ENCODE measurements at places on chromosomes 6 and 20.

DNA sequence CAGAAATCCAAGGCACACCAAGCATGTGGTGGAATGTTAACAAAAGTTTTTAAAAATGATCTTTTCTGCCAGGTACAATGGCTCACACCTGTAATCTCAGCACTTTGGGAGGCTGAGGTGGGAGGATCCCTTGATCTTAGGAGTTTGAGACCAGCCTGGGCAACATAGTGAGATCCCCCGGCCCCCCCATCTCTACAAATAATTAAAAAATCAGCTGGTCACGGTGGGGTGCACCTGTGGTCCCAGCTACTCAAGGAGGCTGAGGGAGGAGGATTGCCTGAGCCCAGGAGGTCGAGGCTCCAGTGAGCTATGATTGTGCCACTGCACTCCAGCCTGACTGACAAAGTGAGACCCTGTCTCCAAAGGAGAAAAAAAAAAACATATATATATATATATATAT is 8.0 kb downstream of the RIPK1 start:
- no peak for DNase-seq

GRCh38 chr6:37615564-37616340 is 81.9 kb downstream of the MDGA1 start:
- DNase-seq: no peak

DNA sequence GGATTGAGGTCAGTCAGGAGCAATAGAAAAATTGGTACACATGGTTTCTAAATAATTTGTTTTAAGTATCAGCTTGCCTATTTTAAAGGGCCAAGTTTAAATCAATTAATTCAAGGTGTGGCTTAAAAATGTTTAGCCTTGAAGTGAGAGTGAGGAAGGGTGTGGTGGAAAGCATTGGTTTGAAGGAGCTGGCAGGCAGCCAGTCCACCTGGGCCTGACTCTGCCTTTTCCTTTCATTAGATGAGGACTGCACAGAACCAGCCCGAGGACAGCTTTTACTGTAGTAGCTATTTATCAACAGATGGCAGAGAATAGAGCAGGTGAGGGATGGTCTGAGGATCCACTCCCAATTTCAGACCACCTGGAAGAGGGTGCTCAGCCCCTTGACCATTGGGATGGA is 42.4 kb downstream of the DHX35 start:
- DNase-seq: no peak

- DNase-seq: no peak
Observed at GRCh38 chr20:54267483-54268003, 59.7 kb downstream of the PFDN4 start.

- no peak for DNase-seq
Observed at GRCh38 chr20:3171391-3172125, 1.8 kb downstream of the LZTS3 start.

- DNase-seq: no peak
Observed at GRCh38 chr6:159233365-159234101, 64.3 kb downstream of the FNDC1 start.

GRCh38 chr6:159996087-159996622 is 27.3 kb downstream of the IGF2R start:
- DNase-seq: no peak

GRCh38 chr20:64143018-64143801 is 21.0 kb upstream of the MYT1 start:
- no peak for DNase-seq

- no peak for DNase-seq
Observed at GRCh38 chr6:47524136-47524845, 46.7 kb downstream of the CD2AP start.

- no peak for DNase-seq
Observed at GRCh38 chr6:40185486-40185885, 251.2 kb upstream of the MOCS1 start.

DNA sequence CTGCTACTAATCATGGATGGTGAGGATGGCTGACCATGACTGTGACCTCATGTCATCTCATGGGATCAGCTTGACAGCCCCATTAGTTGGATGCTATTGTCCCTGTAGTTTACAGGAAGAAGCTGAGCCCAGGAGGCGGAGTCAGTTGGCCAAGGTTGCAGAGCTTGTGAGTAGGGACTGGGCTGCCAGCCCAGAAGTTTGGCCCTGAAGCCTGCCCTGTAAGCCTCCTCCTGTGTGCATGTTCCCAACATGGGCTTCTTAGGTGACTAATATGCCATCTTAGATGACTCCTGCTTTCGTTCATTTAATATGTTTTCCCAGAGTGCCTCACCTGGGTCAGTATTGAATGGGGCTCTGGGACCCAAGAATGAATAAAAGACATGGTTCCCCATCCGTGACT is 6.9 kb downstream of the EDN3 start:
- DNase-seq: no peak

DNA sequence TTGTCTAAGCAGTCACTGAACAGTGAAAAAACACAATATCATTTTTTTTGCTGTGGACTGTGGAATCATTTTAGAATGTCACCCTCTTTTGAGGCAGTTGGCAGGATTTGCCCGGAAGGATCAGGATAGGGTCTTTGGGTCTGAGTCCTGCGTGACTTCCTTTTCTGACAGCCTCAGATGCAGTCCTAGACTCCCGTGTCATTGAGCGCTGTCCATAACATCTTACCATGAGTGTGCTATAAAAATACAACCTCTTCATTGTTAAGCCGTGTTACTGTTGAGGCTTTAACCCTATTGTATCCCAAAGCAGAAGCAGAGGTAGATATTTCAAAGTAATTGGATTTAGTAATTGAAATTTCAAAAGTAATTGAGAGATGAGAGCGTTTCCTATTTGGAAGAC is 30.6 kb downstream of the ARID1B start:
- DNase-seq: no peak

GRCh38 chr6:169172456-169172855 is 81.2 kb downstream of the THBS2 start:
- no peak for DNase-seq

DNA sequence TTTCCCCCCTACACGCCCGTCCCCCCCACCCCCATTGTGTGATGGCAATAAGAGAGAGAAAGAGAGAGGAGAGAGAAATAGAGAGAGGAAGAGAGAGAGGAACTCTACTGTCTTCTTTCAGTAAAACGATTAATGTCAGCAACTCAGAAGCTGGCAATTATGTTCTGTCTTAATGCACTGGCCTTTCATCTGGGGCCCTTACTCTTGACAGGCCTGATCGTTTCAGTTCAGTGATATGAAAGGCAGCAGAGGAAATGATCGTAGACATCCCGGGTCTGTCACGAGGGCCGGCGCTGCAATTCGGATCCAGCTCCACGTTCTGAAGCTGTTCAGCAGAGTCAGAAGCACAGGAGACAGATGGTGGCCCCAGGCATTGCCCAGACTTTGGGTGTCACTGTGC is 308.9 kb downstream of the ZNF217 start:
- no peak for DNase-seq

- no peak for DNase-seq
Observed at GRCh38 chr6:91087908-91088307, 501.0 kb upstream of the MAP3K7 start.

DNA sequence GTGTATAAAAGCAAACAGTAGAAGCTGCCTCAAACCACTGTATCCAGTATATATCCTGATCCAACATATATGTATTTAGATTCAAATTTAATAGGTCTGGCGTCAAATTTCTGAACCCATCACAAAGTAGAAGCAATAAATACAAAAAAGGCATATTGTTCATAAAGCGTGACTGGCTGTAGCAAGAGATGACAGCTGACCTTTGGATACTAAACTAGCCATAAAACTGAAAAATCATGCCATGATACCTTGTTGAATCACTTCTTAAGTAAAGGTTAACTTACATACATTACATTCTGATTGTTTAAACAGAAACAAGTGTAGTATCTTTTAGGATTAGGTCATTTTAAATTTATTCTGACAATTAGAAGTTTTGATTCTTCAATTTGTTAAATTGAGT is 372.0 kb upstream of the FLRT3 start:
- DNase-seq: no peak

DNA sequence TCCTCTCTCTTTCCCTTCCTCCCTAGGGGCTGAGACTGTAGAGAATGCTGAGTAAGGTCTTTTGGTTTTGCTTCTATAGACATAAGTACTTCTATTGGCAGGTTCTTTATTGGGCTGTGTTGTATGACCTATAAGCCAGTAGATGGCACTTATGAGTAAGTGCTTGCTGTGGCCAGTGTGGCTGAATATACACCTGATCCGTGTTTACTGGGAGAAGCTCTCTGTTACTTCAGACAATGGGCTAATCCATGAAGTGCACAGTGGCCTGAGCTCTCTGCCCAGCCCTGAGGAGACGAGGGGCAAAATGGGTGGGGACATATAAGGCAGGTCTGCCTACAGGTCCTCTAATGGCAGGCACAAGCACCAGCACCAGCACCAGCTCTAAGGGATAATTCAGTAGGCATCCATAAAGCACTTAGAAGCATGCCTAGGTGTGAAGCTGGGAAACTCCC is 610.3 kb downstream of the RNF144B start:
- no peak for DNase-seq

GRCh38 chr6:33688006-33688405 is 23.5 kb downstream of the UQCC2 start:
- no peak for DNase-seq

DNA sequence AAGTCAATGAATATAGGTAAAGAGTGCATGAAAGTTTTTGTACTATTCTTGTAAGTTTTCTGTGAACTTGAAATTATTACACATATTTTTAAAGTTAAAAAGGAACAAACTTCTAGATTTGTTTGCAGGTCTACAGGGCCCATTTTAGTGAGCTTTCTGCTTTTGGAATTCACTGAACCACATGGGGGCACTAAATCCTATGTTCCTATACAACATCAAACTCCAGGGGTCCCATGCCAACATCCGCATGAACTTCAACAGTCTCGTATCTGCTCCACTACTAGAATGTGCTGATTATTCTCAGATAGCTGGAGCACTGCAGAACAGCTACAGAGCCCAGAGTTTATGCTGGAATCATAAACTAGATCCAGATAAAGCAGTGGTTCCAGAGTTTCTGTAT is 347.9 kb upstream of the SPTLC3 start:
- no peak for DNase-seq

DNA sequence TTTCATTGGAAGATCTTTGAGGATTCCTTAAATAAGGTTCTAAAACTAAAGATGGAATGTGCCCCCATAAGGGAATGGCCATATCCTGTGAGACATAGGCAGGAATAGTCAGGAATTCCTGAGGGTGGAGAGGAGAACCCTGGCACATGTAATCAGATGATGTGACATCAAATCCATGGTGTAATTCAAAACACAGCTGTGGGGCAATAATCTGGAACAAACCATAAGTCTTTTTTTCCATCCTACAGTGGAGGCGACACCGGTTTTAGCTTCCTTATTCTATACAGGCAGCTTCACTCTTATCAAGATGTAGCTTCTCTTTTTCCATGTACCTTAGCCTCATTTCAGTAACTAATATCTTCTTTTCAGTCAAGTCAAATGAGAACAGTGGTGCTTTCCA is 133.6 kb upstream of the CITED2 start:
- DNase-seq: no peak
